ENCODE measurements at places on chromosomes 3 and 15. TPM values are rescaled to one million over a fixed set of nuclear protein-coding genes. Genes with fewer than 3 reads are reported as not detected.

CNOT10 gene
- total RNA-seq = 39.0 TPM

SYNPR gene
- not detected for total RNA-seq

CHRNB4 gene
- total RNA-seq = not detected

CHL1 gene
- not detected for total RNA-seq

CD96 gene
- not detected for total RNA-seq

STAB1 gene
- 0.28 TPM for total RNA-seq

UPK1B gene
- total RNA-seq = not detected

CCR2 gene
- not detected for total RNA-seq

ACVR2B gene
- 10.0 TPM for total RNA-seq

ITIH1 gene
- total RNA-seq = 12.3 TPM

GPR87 gene
- total RNA-seq = not detected

HOMER2 gene
- total RNA-seq = 14.1 TPM

BFSP2 gene
- total RNA-seq = not detected

GOLGA8O gene
- total RNA-seq = not detected

CISH gene
- 0.91 TPM for total RNA-seq

SCAANT1 gene
- not detected for total RNA-seq

TNFAIP8L3 gene
- 4.0 TPM for total RNA-seq

TLR9 gene
- total RNA-seq = not detected

SI gene
- not detected for total RNA-seq

FSTL1 gene
- 0.07 TPM for total RNA-seq

ECE2 gene
- not detected for total RNA-seq

FSIP1 gene
- 0.18 TPM for total RNA-seq

ALDH1A2 gene
- not detected for total RNA-seq

PATL2 gene
- not detected for total RNA-seq

TGM4 gene
- total RNA-seq = 0.18 TPM

ZNF662 gene
- not detected for total RNA-seq

SKOR1 gene
- total RNA-seq = 0.10 TPM

NGRN gene
- 77.7 TPM for total RNA-seq

PLXNA1 gene
- 8.5 TPM for total RNA-seq

CYP1A2 gene
- not detected for total RNA-seq

SCN11A gene
- total RNA-seq = not detected

GOLGA6L7 gene
- total RNA-seq = not detected

FBXL22 gene
- total RNA-seq = 0.20 TPM

GRM2 gene
- total RNA-seq = 0.07 TPM

MME gene
- not detected for total RNA-seq

INSYN1 gene
- not detected for total RNA-seq

Measured in HepG2 (cell line).